ENCODE measurements at places on chromosomes 2 and 18.
A peak's percentile ranks its signal among the peaks of the same experiment; 100 is the strongest.

GRCh38 chr2:3958969-3959368 is 255.6 kb downstream of the DCDC2C start:
- no peak for DNase-seq

GRCh38 chr18:43078478-43079092 is 36.9 kb downstream of the RIT2 start:
- DNase-seq, result no peak

GRCh38 chr2:12896318-12896982 is 179.7 kb downstream of the TRIB2 start:
- DNase-seq, result no peak

DNA sequence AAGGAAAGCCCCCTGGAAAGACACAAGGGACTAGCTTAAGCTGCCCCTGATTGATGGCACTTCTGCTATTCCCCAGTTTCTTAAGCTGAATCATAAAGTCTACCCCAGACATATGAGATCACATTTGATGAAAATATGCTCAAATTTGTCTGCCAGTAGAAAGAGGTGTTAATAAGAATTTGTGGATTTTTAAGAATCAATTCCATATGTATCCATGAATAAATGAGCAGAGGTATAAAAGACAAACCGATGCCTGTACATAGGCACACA is 119.9 kb downstream of the CCBE1 start:
- DNase-seq, result peak; percentile 80

GRCh38 chr2:156321243-156321904 is 11.1 kb downstream of the NR4A2 start:
- DNase-seq, result no peak

DNA sequence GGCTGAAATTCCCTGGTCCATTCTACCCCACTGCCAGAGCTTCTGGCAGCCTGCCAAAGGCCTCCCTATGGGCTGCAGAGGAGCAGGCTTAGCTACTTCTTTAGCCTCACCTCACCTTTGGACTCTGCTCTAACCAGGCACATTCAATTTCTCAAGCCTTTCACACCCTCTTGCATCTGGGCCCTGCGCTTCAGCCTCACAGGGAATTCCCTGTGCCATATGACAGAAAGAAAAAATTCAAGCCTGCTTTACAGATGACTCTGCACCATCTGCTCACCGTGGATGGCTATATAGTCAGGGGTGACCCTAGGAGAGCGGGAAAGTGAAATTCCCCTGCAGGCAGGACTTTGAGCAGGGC is 62.5 kb downstream of the REEP1 start:
- peak; percentile 34 for DNase-seq

GRCh38 chr2:71566372-71566771 is 113.0 kb downstream of the DYSF start:
- peak; percentile 62 for DNase-seq

DNA sequence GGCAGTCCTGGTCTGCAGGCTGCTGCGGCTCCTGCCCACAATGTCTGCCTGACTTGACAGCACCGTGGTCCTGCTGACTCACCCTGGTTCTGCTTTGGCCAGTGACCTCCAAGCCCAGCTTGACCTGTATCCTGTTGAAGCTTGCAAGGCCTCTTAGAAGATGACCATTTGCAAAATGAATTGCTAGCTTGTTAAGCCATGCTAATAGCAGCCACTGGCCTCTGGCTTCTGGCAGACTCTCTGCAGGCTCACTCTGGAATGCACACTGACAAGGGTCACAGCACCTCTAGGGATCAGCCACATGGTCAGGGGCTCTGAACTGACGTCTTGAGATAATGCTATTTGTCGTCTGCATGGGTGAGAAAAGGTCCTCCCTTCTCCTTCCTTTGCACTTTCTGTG is 25.9 kb downstream of the CNGA3 start:
- no peak for DNase-seq

DNA sequence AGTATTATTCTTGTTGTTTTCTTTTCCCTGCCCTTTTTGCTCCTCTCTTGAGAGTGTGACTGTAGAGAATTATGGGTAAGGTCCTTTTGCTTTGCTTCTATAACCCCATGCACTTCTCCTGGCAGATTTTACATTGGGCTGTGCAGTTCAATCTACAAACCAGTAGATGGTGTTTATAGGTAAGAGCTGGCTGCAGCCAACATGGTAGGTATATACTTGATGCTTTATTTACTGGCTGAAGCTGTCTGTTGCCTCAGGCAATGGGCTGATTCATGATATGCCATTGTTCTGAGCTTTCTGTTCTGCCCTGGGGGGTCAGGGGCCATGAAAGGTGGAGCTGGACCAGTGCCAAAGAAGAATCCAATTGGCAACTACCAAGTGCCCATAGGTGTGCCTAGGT is 48.3 kb upstream of the MYL1 start:
- no peak for DNase-seq
